ENCODE measurements at places on chromosomes 3 and 15.

DNA sequence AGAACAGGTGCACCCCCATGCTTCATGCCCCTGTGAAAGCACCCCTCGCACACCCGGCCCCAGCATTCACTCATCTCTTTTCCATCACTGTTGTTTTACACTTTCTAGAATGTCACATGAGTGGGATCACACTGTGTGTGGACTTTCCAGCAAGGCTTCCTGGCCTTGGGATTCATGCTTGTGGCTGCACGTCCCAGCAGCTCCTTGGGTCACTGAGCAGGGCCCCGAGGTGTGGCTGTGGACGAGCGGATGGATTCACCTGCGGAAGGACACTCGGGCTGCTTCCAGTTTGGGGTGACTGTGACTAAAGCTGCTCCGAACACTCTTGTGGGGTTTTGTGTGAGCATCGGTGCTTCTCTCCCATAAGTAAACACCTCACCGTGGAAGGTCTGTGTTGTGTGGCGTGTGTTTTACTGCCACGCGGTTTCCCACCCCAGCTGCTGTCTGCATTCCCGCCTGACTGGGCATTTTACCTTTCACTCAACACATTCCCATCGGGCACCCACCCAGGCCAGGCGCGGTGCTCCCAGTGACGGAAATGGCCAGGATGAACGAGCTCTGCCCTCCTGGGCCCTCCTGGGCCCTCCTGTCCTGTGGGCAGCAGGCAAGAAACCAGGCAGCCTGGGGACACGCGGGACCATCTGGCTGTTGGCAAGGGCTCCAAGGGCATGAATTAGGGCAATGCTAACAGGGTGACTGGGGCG is 41.4 kb downstream of the DNAJB8 start:
- DNase-seq: no peak

GRCh38 chr15:42914728-42915497 is 5.7 kb downstream of the TTBK2 start:
- no peak for DNase-seq

DNA sequence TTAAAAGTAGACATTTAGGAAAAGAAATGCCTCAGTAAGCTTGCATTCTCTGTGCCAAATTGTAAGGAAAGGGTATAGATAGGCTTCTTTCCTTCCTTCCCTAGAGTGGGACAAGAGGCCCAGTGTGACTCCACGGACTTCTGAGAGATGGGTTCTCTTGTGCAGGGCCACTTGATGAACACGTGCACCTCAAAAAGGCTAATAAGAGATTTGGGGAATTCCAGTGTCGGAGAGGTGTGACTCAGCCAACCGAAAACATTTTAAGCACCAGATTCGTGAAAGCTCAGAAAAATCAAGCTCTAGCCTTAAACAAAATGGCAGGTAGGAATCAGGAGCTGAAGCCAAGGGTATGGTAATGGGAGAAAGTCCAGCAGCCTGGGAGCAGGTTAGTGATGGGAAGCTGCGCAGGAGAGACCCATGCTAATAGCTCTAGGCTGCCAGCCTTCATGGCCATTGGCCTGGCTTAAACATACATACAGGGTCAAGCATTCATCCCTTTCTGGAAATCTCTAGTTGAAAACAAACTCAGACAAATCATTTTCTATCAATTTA is 56.2 kb downstream of the SV2B start:
- DNase-seq: no peak

GRCh38 chr15:24734396-24734795 is 58.8 kb downstream of the NPAP1 start:
- DNase-seq: no peak

Measured in SW 1271 (cell line).